AML-193 (cell line): ENCODE measurements at places on chromosomes 1 and 21.

GRCh38 chr1:190353538-190354101 is 124.0 kb downstream of the BRINP3 start:
- no peak for DNase-seq

GRCh38 chr21:45639206-45640000 is 4.1 kb upstream of the PCBP3 start:
- DNase-seq, result no peak

GRCh38 chr1:100036718-100037655 is 67.2 kb downstream of the SLC35A3 start:
- DNase-seq, result peak; percentile 17

DNA sequence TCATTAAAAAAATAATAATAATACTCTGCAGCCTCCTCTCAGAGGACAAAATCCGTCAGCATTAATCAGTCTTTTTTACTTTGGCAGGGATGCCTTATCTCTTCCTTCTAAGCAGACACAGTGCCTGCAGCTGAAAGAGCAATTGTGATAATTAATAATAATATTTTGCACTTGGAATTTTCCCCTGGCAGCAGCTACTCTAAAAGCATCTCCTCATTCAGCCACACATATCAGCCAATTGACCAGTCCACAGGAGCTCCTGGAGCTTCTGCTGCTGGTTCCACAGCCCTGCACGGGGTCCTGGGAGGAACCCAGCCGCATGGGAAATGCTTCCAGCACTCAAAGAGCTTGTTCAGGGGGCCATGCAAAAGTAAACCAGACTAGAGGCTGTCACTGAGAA is 31.0 kb upstream of the VWA5B1 start:
- DNase-seq, result no peak

DNA sequence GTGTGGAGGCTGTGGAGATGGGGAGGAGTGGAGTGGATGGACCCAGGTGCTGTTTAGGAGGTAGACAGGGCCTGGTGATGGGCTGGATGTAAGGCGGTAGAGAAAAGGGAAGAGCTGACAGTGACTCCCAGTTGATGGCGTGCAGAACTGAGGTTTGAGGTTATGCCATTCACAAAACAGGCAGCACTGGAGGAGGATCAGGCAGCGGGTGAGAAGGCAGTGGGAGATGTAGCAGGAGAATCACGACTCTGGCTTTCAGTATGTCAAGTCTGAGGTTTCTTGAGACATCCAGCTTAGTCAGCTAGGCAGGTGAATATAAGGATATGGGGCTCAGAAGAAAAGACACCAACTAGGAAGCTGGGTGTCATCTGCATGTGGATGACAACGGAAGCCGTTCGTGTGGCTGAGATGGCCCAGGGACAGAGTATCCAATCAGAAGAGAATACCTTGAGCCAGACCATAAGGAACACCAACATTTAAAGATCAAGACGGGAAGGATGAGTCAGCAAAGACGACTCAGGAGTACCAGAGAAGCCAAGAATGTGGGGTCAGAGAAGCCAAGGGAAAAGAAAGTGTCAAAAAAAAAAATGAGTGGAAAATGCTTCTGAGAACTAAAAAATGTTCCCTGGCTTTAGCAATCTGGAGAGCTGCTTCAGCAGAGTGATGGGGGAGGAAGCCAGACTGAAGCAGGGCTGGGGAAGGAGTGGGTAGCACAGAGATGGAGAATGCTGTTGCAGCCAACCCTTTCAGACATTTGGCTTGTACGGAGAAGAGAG is 15.2 kb downstream of the LRRN2 start:
- no peak for DNase-seq
